Activated T-cell treated with anti-CD3 and anti-CD28 coated beads, Interleukin-2, amount 50 U/mL, for 24 hours (primary cell): ENCODE measurements at places on chromosomes 7 and 10.

DNA sequence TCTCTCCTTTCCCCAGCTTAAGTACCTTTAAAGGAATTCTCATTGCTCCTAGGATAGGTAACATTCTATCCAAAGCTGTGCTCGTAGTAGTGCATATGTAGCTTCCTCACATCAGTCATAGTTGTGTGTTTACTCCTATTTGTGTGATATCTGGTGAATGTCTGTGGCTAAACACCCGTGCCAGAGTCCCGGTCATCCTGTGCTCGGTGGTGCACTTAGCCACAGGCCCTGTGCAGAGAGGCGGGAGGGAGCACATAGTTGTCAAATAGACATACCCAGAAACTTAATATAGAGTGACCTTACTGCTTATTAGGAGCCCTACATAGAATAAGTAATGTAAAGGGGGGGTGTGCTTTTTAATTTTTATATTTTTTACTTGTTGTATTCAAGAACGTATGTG lies 76.6 kb downstream of the RBM33 start:
- H3K4me3 ChIP-seq, result no peak overlapping the region
- H3K4me1 ChIP-seq, result peaks cover 62% of the 10 kb centered on the region
- no peaks in the 10 kb centered on the region for H3K27me3 ChIP-seq

GRCh38 chr10:89580243-89580642 lies 44.8 kb upstream of the SLC16A12 start:
- H3K36me3 ChIP-seq, result no peaks in the 10 kb centered on the region
- H3K27ac ChIP-seq, result no peak overlapping the region
- H3K27me3 ChIP-seq, result no peaks in the 10 kb centered on the region
- DNase-seq, result no peak

DNA sequence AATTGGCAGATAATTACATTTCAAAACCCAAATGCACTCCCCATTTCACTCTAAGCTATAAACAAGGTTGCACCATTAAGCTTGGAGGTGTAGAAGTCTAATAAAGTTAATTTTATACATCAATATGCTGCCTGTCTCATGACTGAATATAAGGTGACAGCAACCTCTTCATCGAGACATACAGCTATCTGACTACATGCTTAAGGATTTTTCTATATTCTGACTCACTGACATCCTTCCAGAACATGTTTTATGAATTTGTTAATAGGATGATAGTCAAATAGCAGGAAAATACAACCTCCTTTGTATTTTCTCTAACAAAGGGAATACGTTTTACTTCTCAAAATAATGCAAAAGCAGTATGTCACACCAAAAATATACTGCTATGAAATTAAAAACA lies 76.6 kb downstream of the NRBF2 start:
- H3K27ac ChIP-seq, result no peak overlapping the region
- H3K36me3 ChIP-seq, result peaks cover 87% of the 10 kb centered on the region
- peaks cover 75% of the 10 kb centered on the region for H3K4me1 ChIP-seq
- no peak overlapping the region for H3K4me3 ChIP-seq
- no peaks in the 10 kb centered on the region for H3K27me3 ChIP-seq
- DNase-seq, result no peak

GRCh38 chr10:133422223-133422806 lies 2.1 kb downstream of the SPRN start:
- H3K4me3 ChIP-seq, result no peak overlapping the region
- no peak overlapping the region for H3K27ac ChIP-seq

- no peak for DNase-seq
- H3K4me1 ChIP-seq, result peaks cover 41% of the 10 kb centered on the region
- no peaks in the 10 kb centered on the region for H3K27me3 ChIP-seq
- H3K27ac ChIP-seq, result no peak overlapping the region
- no peak overlapping the region for H3K4me3 ChIP-seq
- peaks cover 2% of the 10 kb centered on the region for H3K36me3 ChIP-seq
These were observed 20.8 kb downstream of the PRKAG2 start for GRCh38 chr7:151856098-151856497.

DNA sequence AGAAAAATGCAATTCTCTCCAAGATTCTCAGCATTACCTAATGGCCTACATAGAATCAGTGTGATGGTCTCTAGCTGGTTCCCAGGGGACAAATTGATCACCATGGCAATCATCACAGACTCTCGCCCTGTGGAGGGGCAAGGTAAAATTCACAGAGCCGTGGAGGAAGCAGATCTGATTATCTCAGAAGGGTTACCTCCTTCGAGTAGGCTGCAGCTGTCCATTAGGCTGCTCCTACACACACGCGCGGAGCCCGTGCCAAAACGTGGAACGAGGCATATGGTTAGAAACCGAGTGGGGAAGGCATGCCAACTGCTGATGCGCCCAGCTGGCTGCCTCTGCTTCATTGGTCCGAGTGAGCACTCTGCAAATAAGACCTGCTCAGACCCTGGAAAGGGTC lies 52.8 kb upstream of the PTER start:
- no peaks in the 10 kb centered on the region for H3K36me3 ChIP-seq
- peaks cover 7% of the 10 kb centered on the region for H3K27me3 ChIP-seq
- no peak overlapping the region for H3K4me3 ChIP-seq

DNA sequence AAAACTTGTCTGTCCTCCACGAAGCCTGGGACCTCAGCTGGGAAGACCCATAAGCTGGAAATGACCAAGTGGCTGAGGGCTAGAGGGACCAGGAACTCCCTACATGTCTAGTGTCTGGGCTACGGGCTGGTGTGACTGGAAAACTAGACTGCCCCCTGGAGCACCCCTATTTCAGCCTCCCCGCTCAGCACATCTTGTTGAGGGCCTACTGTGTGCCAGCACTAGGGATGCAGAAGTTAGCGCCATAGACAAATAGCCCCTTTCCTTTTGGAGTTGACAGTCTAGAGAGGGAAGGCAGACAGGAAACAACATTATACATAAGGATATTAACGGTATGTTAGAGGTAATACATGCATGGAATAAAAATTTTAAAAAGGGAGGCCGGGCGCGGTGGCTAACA lies 74.5 kb downstream of the TEX36 start:
- no peaks in the 10 kb centered on the region for H3K4me1 ChIP-seq
- H3K27ac ChIP-seq, result no peak overlapping the region
- H3K27me3 ChIP-seq, result peaks cover 8% of the 10 kb centered on the region
- no peak for DNase-seq

DNA sequence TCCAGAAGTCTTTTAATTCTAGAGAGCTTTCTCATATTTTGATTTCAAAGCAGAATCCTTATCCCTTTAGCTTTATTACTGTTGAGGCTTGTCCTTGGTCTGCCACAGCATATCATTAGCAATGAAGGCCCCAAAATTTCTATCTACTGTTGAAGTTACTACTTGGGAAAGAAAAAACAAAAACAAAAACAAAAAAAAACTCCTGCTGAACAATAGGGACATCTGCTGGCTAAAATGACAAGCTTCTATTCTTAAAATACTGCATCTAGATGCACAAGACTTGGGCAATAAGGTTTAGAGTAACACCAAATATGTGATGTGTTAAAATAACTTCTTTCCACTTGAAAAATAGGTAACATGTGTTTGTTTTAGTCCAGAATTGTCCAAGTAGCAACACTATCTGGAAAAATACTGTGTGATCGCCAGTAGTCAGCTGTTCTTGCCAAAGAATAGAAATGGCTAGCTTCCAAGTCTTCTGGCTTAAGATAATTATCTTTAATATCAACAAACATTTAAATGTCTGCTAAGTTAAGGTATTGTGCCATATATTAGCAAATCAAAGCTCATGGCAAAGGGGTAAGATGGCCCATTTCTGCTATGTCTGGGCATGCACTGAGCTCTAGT lies 3.8 kb upstream of the DMTF1 start:
- no peak for DNase-seq
- H3K4me1 ChIP-seq, result peaks cover 16% of the 10 kb centered on the region
- H3K27me3 ChIP-seq, result no peaks in the 10 kb centered on the region
- H3K27ac ChIP-seq, result no peak overlapping the region
- no peak overlapping the region for H3K4me3 ChIP-seq

DNA sequence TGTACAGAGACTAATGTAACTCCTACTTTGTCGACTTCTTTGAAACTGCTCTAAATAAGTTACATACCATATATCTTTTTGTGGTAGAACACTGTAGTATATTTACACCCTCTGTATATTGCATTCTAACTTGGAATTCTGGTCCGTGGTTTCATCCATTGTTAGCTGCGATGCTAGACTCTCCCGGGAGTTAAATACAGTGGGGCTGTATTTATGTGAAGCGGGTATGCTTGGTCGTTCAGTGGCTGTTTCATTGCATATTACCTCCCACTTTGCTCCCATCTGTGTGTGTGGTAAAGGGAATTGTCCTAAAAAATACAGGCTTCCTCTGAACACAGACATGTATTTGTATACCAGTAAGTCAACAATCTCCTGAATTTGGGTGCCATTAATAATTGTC lies 231.1 kb downstream of the SLC25A13 start:
- DNase-seq, result no peak
- H3K27me3 ChIP-seq, result peaks cover 42% of the 10 kb centered on the region
- H3K36me3 ChIP-seq, result no peaks in the 10 kb centered on the region
- no peak overlapping the region for H3K27ac ChIP-seq
- no peak overlapping the region for H3K4me3 ChIP-seq
- H3K4me1 ChIP-seq, result peaks cover 2% of the 10 kb centered on the region

- H3K36me3 ChIP-seq, result no peaks in the 10 kb centered on the region
- H3K4me3 ChIP-seq, result no peak overlapping the region
- H3K4me1 ChIP-seq, result no peaks in the 10 kb centered on the region
- H3K27me3 ChIP-seq, result no peaks in the 10 kb centered on the region
- DNase-seq, result no peak
These were observed 216.9 kb downstream of the POLR1F start for GRCh38 chr7:19491821-19492452.

DNA sequence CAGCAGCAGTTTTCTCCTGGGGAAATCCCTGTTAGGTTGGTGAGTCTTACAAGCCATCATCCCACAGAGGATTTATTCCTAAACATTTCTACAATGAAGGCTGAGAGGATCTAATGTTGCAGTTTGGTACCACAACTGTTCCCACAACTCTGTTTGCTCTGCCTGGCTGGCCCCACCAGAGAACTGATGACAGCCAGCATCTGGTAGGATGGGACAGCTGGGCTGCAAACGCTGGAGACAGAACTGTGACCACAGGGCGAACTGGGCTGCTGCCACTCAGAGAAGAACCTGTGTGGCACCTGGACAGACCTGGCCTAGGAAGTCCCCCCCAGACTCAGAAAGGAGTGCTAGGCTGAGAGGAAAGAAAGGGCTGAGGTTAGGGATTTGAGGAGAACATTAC lies 94.8 kb downstream of the CALN1 start:
- no peaks in the 10 kb centered on the region for H3K27me3 ChIP-seq
- DNase-seq, result no peak
- H3K36me3 ChIP-seq, result no peaks in the 10 kb centered on the region
- no peak overlapping the region for H3K27ac ChIP-seq
- no peaks in the 10 kb centered on the region for H3K4me1 ChIP-seq
- no peak overlapping the region for H3K4me3 ChIP-seq

GRCh38 chr10:34815185-34816084 lies at the start of gene PARD3:
TSS of gene PARD3 (minus strand) at chr10:34815296. CDS start at chr10:34814995, 301 bp downstream.
- peak; percentile 39 for DNase-seq
- peaks cover 66% of the 10 kb centered on the region for H3K27me3 ChIP-seq
- peaks cover 14% of the 10 kb centered on the region for H3K4me1 ChIP-seq
- H3K27ac ChIP-seq, result no peak within 1 kb of the TSS

- no peaks in the 10 kb centered on the region for H3K36me3 ChIP-seq
- no peaks in the 10 kb centered on the region for H3K27me3 ChIP-seq
- H3K4me3 ChIP-seq, result no peak overlapping the region
- no peak overlapping the region for H3K27ac ChIP-seq
- no peak for DNase-seq
- H3K4me1 ChIP-seq, result no peaks in the 10 kb centered on the region
These were observed 568.7 kb downstream of the ETV1 start for GRCh38 chr7:13420726-13421125.

DNA sequence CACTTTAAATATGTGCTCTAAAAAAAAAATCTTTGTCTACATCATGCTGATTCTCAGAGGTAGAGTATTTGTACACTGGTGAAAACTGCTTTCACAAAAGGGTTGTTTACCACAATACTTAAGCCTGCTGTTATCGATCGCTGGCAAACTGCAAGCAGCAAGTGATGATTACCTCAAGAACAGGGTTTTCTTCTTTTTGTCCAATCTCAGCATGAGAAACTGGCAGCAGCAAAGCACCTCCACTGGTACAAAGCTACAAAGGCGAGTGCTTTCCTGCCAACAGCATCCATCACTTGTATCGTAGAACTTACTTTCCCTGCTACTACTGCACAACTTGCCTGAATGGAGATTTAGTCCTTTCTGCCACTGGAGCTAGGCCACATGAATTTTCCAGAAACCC lies 276.5 kb downstream of the DGKB start:
- no peaks in the 10 kb centered on the region for H3K27me3 ChIP-seq
- H3K36me3 ChIP-seq, result no peaks in the 10 kb centered on the region
- H3K4me1 ChIP-seq, result no peaks in the 10 kb centered on the region

- no peaks in the 10 kb centered on the region for H3K36me3 ChIP-seq
- H3K4me3 ChIP-seq, result no peak overlapping the region
- H3K4me1 ChIP-seq, result no peaks in the 10 kb centered on the region
- H3K27me3 ChIP-seq, result no peaks in the 10 kb centered on the region
These were observed 145.9 kb upstream of the SEMA3E start for GRCh38 chr7:83794829-83795228.

- no peaks in the 10 kb centered on the region for H3K36me3 ChIP-seq
- peaks cover 27% of the 10 kb centered on the region for H3K4me1 ChIP-seq
- DNase-seq, result no peak
These were observed 1.8 kb upstream of the DLX6 start for GRCh38 chr7:97003262-97004246.

DNA sequence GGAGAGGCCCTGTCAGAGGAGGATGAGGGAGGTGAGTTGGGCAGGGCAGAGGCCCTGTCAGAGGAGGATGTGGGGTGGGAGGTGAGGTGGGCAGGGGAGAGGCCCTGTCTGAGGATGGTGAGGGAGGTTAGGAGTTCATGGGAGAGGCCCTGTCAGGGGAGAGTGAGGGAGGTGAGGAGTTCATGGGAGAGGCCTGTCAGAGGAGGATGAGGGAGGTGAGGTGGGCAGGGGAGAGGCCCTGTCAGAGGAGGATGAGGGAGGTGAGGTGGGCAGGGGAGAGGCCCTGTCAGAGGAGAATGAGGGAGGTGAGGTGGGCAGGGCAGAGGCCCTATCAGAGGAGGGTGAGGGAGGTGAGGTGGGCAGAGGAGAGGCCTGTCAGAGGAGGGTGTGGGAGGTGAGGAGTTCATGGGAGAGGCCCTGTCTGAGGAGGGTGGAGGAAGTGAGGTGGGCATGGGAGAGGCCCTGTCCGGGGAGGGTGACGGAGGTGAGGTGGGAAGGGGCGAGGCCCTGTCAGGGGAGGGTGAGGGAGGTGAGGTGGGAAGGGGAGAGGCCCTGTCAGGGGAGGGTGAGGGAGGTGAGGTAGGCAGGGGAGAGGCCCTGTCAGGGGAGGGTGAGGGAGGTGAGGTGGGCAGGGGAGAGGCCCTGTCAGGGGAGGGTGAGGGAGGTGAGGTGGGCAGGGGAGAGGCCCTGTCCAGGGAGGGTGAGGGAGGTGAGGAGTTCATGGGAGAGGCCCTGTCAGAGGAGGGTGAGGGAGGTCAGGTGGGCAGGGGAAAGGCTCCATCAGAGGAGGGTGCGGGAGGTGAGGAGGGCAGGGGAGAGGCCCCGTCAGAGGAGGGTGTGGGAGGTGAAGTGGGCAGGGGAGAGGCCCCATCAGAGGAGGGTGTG lies 73.7 kb downstream of the INPP5A start:
- H3K27ac ChIP-seq, result no peak overlapping the region
- H3K4me3 ChIP-seq, result no peak overlapping the region
- H3K27me3 ChIP-seq, result no peaks in the 10 kb centered on the region
- H3K4me1 ChIP-seq, result peaks cover 36% of the 10 kb centered on the region
- peaks cover 16% of the 10 kb centered on the region for H3K36me3 ChIP-seq

GRCh38 chr7:134153493-134154136 lies 26.5 kb downstream of the LRGUK start:
- no peaks in the 10 kb centered on the region for H3K4me1 ChIP-seq
- H3K27me3 ChIP-seq, result peaks cover 9% of the 10 kb centered on the region
- DNase-seq, result no peak
- H3K4me3 ChIP-seq, result no peak overlapping the region
- no peaks in the 10 kb centered on the region for H3K36me3 ChIP-seq
- no peak overlapping the region for H3K27ac ChIP-seq

GRCh38 chr7:134736381-134736780 lies 43.1 kb upstream of the CALD1 start:
- peaks cover 7% of the 10 kb centered on the region for H3K36me3 ChIP-seq
- peaks cover 4% of the 10 kb centered on the region for H3K27me3 ChIP-seq
- H3K27ac ChIP-seq, result peak overlapping the region; percentile 51
